GM23248 (cell line): ENCODE measurements at places on chromosomes 4 and X.

DNA sequence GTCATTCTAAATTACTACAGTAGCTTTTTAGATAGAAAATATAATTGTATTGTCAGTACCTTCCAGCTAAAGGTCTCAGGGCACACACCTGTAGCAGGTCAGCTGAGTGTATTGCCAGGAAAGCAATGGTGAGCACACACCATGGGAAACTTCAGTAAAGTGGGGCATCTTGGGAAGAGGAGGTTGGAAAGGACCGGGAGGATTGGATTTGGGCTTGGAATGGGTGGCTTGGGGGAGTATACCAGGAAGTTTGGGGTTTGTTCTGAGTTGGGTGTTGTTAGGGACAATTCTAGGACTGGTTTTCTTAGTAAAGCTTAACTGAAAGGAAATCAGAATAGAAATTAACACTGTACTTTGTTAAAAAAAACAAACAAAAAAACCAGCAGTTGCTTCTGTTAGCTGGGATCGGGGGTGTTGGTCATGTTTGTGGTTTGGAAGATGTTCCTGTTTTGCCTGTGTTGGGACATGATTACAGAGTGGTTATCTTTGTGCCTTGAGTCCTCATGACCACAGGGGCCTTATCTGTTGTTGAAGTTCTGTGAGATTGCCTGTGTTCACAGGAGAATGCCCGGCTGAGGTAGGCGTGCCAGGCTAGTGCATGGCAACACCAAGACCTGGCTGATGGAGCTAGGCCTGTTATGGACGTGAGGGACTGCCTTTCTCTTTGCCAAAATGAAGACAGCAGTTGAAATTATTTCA is 35.1 kb downstream of the PRIMPOL start:
- peak; percentile 6 for DNase-seq

DNA sequence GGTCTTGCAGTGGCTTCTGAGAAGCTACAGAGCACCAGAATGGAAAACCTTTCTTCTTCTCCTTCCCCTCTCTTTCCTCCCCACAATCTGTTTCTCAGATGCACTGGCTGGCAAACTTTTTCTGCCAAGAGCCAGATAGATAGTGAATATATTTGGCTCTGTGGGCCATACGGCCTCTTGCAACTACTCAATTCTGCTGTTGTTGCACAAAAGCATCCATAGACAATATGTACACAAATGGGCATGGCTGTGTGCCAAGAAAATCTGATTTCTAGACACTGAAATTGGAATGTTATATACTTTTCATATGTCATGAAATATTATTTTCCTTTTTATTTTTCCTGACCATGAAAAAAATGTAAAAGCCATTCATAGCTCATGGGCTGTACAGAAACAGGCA is 3.1 kb downstream of the PHEX start:
- no peak for DNase-seq

DNA sequence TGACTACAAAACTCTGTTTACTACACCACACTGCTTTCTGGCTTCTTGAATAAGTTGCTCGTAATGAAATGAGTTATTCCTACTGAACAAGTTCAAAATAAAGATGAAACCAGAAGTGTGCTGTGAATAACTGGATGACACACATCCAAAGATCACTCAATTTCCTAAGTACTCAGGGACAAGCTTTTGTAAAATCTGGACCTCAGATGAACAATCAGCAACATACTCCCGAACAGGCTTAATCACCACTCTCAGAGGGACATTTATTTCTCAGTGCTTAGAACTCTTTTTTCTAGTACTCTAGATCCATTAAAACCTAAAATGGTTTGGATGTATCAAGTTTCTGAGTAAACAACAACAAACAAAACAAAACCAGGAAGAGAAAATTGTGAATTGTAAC is 61.5 kb upstream of the EXOC1L start:
- DNase-seq, result peak; percentile 46

DNA sequence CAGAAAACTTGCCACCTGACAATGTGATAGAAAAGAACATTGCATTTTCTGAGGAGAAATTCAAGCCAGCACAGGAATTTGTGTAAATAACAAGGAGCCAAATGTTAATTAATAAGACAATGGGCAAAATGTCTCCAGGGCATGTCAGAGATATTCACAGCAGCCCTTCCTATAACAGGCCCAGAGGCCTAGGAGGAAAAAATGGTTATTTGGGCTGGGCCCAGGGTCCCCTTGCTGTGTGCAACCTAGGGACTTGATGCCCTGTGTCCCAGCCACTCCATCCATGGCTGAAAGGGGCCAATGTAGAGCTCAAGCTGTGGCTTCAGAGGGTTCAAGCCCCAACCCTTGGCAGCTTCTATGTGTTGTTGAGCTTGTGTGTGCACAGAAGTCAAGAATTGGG is 55.5 kb upstream of the GABRG1 start:
- no peak for DNase-seq

DNA sequence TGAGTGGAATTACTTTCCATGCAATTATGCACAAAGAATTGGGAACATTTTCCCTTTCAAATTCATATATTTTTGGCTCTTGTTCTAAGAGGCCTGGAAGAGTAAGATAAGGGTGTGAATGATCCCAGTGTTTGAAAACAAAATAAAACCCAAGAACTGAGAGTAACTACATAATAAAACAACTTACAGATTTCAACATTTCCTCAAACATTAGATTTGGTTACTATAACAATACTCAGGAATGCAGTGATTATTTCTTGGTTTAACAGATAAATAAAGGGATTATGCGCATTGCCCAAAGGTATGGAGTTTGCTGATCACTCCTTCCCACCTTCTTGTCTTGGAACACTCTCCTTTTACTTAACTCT is 292.5 kb downstream of the CAMK2D start:
- peak; percentile 45 for DNase-seq

DNA sequence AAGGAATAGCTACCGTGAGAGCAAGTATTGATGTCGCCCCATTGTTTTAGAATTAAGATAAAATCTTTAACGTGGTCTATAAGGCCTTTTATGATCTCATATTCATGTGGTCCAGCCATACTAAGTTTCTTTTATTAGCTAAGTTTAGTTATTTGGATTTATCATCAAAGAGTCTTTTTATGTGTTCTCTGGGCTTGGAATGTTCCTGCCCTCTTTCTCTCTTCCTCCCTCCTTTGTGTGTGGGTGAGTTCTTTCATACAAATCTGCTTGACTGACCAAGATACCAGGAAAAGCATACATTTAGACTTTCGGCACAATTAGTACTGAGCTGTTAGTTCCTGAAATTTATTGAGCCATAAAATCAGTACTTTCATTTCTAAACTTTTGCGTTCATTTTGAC is 11.3 kb downstream of the TDO2 start:
- no peak for DNase-seq

- DNase-seq, result no peak
Observed at GRCh38 chrX:23127586-23127985, 127.8 kb downstream of the DDX53 start.

- no peak for DNase-seq
Observed at GRCh38 chrX:148741441-148741840, 241.0 kb downstream of the AFF2 start.

GRCh38 chr4:102694791-102695190 is 66.0 kb downstream of the MANBA start:
- no peak for DNase-seq

DNA sequence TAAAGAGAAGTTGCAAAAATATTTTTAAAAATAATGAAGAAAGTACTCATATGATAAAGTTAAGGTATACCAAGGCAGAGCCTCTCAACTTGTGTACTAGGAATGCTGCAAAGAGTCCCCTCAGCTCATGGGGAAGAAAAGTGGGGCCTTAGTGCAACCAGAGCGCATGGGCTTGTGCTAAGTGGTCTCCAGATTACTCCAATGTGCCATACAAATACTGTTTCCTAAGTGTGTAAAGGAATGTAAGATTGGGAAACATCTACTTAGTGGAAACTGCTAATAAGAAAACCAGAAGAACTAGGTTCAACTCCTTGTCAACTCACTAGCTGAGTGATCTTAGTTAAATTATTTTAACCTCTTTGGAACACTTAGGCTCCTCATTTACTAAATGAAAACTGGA is 39.1 kb downstream of the NAF1 start:
- no peak for DNase-seq

GRCh38 chr4:7000421-7001176 is 42.6 kb upstream of the TADA2B start:
- DNase-seq, result no peak

- no peak for DNase-seq
Observed at GRCh38 chrX:82848111-82848510, 660.0 kb upstream of the POU3F4 start.

DNA sequence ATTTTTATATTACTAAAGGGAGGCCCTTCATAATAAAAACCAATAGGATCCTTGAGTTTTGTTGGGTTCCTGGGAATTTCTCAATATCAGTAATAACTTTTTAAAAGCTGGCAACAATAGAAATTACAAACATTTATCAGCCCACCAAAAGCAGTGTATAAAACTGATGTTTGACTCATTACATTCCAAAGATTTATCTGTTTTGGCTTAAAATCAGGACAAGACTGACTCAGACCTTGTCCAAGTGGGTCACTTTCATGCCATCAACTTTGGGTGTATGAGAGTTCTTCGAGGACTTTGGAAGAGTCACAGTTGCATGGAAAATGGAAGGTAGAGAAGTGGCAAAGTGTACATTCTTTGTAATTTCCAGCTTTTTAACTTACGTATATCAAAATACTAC is 102.8 kb downstream of the FRMPD4 start:
- DNase-seq, result no peak

DNA sequence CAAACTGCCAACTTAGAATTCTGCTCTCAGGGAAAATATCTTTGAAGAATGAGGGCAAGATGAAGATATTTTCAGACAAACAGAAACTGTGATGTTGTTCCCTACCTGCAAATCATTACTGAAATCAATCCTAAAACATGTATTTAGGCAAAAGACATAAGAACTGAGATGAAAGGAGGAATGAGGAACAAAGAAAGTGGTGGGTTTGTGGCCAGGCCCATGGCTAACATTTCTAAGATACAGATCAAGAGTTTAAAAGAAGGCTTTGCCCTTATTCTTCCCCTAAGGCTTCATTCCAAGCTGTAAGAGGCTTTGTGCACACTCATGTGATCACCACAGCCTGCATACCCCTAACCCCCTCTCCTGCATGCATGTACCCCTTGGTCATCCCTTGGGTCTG is 46.5 kb downstream of the ADGRG2 start:
- no peak for DNase-seq

- DNase-seq, result no peak
Observed at GRCh38 chr4:77367638-77368037, 210.6 kb downstream of the CCNG2 start.

DNA sequence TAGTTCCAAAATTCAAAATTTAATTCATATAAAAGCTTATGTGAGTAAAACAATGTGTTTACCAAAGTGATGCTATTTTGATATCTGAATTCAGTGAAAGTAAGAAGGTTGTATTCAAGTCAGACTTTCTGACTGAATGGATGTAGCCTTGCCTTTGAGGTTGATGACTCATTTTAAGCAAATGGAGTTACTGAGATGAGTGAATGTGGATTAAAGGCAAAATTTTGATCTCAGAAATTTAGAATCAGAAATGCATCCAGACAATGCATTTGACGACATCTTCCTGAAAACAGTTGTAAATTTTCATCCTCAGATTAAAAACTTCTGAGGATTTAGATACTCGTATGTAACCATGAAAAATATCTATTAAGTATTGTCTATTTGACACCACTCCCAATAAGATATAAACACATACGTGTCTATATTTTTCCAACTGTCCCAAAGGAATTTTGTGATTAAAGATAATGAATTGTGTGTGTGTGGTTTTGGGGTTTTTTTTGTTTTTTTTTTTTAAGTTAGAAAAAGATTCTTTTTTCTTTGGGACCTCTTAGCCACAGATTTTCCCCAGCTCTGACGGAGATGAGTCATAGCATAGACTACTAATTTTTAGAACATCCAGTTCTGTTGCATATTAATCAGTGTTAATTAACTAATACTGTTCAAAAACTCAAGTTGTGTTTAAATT is 34.4 kb downstream of the NFKB1 start:
- peak; percentile 70 for DNase-seq

DNA sequence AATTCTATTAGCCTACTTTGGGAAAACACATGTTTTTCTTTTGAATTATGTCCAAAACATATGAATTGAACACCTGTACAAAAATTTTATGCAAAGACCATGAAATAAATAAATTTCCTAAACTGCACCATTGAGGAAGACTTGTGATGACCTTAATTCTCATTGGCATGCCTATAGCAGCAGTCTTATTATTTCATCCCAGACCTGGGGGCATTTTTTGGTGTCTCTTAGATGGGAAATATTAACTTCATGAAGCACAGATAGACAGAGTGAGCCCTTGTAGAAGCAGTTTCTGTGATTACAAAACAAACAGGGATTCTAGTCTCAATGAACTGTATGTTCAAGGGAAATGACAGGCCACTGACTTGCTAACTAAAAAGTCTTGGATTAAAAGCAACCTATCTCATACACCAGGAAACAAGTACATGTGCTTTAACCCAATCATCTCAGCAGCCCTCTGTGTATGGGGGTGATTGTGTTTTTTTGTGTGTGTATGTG is 32.0 kb upstream of the HPGD start:
- no peak for DNase-seq

DNA sequence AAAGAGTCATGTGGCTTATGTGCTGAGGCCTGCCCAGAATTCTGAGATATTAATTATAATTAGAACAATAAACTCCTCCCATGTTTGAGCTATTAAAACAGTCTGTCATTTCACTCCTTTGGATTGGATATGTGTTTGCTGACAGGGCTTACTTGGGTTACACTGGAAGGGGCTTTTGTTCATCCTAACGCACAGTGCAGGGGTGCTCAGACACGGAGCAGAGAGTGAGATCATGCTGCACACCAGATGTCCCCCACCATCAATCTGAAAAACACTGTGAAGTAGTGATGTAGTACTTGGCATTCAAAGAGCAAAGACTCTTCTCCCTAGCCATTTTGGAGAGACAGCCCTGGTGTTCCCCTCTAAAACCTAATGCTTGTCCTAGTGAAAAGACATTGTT is 24.1 kb upstream of the SMIM10L2A start:
- DNase-seq, result no peak

GRCh38 chr4:80279751-80280150 is 13.3 kb downstream of the FGF5 start:
- no peak for DNase-seq

DNA sequence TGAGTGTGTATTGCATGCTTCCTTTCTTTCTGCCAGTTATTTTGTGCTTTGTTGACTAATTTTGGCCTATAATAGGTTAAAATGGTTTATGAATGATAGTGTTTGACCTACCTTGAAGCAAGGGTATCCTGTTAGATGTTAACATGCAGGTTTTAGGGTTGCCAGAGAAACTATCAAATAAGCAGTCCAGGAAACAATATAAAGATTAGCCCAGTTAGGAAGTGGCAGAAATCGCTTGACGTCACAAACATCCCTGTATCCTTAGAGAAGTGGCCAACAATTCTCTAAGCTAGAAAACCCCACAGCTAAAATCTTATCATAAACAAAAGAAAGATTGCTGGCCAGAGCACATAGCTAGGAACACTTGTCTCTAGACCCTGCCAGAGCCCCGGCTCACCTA is 3.8 kb downstream of the NAP1L5 start:
- DNase-seq, result no peak
